ENCODE measurements at places on chromosomes 11 and 22.
A peak's percentile ranks its signal among the peaks of the same experiment; 100 is the strongest.

- DNase-seq = no peak
Observed at GRCh38 chr11:58275002-58275401, 6.9 kb upstream of the OR10W1 start.

- peak; percentile 70 for DNase-seq
Observed at GRCh38 chr11:47593934-47594855, at the start of gene C1QTNF4. Gene C1QTNF4, minus strand, starts transcription at chr11:47594411. Its CDS starts 3,601 bp downstream, at chr11:47590810.

DNA sequence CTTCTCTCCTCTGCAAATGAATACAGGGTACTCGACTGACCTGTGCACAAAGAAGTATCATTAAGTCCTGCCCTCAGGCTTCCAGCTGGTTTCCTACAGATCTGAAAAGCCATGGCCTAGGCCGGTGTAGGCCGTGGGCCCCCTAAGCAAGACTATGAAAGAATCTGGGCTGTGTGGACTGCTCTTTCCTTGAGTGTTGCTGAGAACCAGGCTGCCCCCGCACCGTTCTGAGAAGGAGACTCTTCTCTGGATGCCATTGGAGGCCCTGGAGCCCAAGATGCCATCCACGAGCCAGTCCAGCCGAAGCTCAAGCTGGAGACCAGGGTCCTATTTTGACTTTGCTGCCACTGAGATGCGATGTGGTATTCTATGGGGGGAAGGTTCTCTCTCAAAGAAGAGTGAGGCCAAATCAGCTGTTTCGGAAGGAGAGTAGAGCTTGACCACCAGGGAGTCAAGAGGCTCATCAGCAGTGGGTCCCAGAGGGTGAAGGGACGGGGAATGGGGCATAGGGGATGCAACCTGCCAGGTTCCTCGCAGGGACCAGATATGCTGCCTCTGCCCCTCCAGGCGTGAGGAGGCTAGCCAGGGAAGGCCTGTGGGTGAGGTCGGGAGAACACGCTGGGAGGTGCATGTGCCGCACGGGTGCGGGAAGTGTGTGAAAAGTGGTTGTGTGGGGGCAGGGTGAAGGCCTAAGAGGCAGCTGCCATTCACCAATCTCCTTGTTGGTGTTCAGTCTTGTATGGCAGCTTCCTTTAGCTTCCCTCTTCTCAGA lies 96.4 kb upstream of the B3GAT1 start:
- DNase-seq = no peak

GRCh38 chr22:27493796-27494195 lies 307.8 kb downstream of the MN1 start:
- DNase-seq = no peak

DNA sequence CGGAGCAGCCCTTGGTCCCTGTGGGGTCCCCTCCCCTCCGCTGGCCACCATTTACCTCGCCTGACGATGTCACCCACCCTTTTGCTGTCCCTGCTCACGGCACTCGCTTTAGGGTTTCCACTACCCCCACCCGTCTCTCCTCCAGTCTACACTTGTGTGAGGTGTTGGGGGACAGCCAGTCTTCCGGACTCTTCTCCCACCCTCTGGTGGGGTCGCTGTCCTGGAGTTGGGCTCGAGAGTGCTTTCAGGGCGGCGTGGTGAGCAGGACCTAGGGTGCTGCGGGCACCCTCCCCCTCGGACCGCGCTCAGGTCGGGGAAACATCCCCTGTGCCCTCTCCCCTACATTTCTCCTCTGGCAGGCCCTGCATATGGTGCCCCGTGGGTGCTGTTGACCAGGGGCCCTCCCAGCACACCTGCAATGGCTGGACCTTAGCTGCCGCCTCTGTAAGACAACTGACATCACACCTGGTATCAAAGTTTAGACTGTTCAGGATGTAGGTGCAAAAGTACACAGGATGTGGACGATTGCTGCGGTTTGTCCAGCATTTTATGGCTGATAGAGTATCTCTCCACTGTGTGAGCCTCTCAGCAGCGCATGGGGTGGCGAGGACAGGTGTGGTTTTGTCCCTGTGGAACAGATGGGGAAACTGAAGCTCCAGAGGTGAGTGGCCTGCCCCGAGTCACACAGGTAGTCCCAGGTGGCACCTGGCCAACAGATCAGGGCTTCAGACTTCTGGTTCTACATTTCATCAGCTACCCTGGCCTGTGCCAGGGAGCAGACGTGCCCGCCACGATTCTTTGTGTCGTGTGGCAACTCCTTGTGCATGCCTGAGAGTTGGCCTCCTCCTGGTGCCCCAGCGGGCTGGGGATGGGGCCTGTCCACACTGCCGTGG lies 1.2 kb downstream of the GRK2 start:
- DNase-seq = no peak

GRCh38 chr11:88631497-88631896 lies 294.0 kb upstream of the CTSC start:
- peak; percentile 25 for DNase-seq

DNA sequence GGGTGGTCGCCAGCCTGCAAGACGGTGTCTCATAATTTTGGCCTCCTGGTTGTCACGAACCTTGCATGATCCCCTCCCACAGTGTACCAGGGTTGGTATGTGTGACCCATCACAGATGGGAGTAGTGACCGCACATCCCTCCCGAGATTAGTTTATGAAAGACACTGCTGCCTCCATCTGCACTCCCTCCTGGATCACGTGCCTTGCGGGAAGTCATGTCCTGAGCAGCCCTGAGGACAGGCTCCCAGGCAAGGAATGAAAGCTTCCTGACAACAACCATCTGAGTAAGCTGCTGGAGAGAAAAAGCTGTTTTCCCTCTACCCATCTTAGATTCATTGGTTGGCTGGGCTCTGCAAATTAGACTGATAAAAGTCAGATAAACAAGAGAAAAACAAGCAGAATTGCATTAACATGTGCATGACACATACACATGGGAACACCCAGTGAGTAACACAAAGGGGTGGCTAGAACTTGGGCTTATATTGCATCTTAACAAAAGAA lies 14.4 kb upstream of the PAMR1 start:
- no peak for DNase-seq

DNA sequence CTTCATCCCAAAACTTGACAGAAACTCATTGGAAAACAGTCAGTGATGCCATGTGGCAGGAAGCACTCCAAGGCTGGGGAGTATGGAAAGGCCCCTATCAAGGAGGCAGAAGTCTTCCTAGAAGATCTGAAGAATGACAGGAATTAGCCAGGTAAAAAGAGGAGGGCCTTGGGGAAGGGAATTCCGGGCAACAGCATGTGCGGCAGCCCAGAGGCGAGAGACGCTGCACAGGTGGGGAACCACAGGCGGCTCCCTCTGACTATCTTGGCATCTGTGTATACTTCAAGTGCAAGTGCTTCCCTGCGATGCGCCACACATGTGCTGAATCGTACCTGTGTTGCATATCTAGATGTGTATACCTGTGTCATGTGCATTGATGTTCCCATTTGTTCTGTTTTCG lies 12.7 kb downstream of the PDE2A start:
- DNase-seq = no peak

DNA sequence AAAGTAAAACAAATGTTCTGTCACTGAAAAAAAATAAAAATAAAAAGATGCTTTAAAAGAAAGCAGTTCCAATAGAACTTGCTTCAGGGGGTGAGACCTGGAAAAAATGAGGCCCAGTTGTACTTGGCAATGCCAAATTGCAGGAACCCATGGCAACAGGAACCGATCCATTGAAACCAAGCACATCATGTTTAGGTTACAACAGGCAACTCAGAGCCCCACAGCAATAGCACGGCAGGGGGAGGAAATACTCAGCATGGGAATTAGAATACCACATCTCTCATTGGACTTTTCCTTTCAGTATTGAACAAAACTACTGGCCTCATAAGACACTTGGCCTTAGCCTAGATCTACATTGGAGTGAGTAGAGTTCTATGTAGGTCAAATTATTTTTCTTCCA lies 84.3 kb downstream of the MSANTD4 start:
- DNase-seq = peak; percentile 44

GRCh38 chr11:70703141-70704064 lies 305.1 kb downstream of the CTTN start:
- peak; percentile 70 for DNase-seq

GRCh38 chr11:93694557-93694956 lies 33.1 kb downstream of the CEP295 start:
- DNase-seq = no peak

DNA sequence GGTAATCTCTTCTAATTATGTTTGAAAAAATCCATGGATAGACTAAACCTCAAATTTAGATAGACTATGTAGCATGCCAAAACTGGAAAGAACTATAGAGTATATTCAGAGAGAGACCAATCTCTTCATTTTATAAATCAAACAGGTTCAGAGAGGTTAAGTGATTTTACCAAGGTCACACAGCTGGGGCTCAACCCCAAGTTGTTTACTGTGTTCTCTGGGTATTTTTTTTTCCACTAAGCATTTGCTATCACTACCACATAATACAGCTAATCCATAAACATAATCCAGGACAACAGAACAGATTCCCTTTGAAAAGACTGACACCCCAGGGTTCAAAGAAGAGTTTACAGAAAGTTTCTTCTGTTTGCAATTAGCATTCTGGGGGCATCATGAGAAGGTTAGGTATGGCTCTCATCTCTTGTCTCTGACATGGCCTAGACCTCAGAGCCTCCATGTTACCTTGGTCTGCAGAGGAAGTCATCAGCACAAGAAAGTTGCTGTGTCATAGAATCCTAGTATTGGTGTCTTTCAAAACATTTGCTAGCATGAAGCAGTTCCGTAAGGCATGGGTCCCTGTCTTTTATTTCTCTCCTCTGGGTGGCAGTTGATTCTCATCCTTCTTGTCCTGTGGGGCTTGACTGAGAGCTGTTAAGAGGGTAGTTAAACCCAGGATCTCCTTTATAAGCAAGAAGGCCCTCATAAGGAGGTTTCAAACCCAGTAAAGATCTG lies 94.5 kb upstream of the HSD17B12 start:
- DNase-seq = peak; percentile 37

DNA sequence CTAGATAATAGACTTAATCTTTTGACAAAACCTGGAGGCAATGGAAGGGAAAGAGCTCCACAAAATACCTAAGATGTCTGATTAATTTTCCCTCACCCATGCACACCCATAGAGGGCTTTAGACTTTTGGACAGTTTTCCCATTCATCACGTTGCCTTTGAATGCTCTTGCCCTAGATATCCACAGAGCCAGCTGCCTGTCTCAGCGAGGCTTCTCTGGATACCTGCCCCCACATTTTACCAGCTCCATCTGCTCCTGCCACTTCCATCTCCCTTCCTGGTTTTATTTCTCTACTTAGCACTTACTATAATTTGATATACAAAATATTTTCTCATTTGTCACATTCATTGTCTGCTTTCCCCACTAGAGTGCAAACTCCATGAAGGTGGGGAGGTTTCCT lies 136.8 kb downstream of the FDX1 start:
- no peak for DNase-seq

DNA sequence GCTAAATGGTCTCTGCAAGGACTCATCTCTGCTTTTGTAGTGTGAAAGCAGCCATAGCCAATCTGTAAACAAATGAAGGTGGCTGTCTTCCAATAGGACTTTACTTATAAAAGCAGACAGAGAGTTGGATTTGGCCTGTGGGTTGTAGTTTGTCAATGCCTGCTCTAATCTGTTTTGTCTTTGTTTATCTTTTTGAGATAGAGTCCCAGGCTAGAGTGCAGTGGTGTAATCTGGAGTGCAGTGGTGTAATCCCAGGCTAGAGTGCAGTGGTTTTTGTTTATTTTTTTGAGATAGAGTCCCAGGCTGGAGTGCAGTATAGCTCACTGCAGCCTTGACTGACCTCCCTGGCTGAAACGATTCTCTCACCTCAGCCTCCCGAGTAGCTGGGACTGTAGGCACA lies 8.6 kb downstream of the PPP6R3 start:
- DNase-seq = no peak

DNA sequence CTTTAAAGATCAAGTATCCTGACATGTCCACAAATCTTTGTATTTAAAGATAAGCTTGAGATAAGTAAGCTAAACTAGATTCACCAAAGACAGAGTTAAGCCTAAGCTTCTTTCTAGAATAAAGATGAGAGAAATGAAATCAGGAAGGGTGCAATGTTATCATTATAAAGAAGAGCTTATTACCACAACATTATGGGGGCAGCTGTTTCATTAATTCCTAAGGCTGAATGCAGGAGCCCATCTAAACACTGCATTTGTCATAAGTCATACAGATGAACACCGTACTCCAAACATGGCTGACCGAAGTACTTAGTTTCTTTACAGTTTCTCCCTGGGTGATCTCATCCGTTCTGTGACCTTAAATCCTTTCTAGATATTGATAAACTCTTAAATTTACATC lies 16.3 kb downstream of the FDX1 start:
- no peak for DNase-seq

- no peak for DNase-seq
Observed at GRCh38 chr11:74116719-74117118, 54.1 kb downstream of the C2CD3 start.

DNA sequence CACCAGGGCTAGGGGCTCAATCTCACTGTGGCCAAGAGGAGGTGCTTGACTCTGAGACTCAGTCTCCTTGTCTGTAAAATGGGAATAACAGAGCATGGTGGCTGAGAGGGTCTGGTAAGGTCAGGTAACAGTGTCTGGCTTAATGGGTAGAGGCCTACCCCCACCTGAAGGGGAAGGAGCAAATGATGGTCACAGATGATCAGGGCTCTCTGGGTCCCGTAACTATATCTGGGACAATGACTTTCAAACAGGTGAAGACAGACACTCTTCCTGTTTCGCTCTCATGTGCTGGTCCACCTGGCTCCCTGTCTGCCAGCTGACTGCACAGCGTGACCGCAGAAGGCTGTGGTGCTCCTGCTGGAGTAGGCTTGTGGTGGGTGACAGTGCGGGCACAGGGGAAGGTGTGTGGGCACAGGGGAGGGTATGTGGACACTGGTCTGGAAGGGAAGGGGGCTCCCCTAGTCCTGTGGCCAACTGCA lies 4.0 kb downstream of the A4GALT start:
- DNase-seq = no peak

DNA sequence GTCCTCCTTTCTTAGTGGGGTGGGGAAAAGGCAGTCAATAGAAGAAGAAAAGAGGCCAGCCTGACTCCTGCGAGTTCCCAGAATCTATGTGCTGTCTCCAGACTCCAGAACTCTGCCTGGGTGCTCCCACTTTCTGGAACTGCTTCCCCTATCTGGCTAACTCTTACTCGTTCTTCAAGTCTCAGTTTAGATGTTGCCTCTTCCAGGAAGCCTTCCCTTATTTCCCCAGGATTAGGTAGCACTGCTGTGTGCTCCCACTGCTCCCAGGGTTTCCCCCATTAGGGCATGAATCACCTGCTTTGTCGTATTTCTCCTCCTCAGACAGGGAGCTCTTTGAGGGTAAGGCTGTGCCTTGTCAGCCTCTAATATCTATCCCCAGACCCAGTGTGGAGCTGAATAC lies 17.5 kb upstream of the SYT7 start:
- DNase-seq = no peak

DNA sequence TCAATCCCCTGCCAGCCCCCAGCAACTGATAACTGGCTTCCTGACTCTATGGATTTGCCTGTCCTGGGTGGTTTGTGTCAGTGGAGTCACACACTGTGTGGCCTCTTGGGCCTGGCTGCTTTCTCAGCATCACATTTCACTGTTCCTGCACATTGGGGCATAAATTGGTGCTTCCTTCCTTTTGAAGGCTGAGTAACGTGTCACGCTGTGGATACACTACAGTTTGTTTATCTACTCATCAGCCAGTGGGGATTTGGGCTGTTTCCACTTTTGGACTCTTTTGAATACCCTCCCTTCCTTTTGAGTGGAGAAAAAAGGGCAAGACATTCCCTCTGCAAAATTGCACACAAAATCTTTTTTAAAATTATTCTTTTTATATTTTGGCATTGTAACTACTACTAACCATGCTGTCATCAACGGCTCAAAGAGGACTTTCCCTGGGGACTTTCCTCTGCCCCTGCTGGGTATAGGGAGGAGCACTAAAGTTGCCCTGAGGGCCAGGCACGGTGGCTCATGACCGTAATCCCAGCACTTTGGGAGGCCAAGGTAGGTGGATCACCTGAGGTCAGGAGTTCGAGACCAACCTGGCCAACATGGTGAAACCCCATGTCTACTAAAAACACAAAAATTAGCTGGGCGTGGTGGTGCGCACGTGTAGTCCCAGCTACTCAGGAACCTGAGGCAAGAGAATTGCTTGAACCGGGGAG lies 7.8 kb upstream of the CELSR1 start:
- no peak for DNase-seq
